ENCODE measurements at places on chromosomes 2 and 18. TPM values are rescaled to one million over a fixed set of nuclear protein-coding genes. Genes with fewer than 3 reads are reported as not detected.

The CDKL4 gene
- total RNA-seq, result 0.57 TPM

The CTDSP1 gene
- 112 TPM for total RNA-seq

The MARCHF4 gene
- 0.93 TPM for total RNA-seq

The CHRNG gene
- total RNA-seq, result 0.87 TPM

DNA sequence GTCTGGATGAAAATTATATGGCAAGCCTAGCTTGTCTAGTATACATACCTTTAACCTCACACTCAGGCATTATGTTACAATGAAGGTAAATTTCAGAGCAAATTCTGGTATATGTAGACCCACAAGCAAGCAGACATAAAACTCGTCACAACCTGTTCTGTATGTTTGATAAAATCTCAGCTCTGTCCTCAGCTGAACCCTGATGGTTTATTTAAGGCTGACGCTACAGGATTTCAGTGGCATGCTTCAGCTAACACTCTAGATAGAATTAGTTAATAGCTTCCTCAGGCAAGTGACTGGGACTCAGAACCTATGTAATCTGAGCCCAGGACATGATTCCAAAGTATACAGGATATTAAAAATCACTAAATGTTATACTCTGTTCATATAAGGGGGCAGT, 68.2 kb upstream of the MC2R start:
- H3K36me3 ChIP-seq, result no peaks in the 10 kb centered on the region
- no peaks in the 10 kb centered on the region for H3K4me1 ChIP-seq
- no peaks in the 10 kb centered on the region for H3K27me3 ChIP-seq
- no peak overlapping the region for H3K4me3 ChIP-seq

DNA sequence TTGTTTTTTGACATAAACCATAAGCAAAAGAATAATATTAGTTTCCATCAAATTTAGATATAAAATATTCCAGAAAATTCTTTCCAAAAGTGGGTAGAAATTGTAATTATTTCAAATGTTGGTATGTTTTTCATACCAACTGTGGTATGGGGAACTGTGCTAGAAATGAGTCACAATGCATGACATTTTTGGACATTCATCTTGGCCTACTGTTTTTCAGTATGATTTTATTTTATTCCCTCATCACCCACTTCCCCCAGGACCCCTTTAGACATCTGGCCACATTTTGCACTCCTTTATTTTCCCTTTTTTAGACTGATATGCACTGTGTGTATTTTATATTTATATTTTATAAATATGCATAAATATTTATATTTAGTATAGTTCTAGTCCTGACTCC, 97.1 kb downstream of the DPP4 start:
- no peak overlapping the region for H3K4me3 ChIP-seq
- H3K36me3 ChIP-seq, result no peaks in the 10 kb centered on the region
- H3K27me3 ChIP-seq, result no peaks in the 10 kb centered on the region

DNA sequence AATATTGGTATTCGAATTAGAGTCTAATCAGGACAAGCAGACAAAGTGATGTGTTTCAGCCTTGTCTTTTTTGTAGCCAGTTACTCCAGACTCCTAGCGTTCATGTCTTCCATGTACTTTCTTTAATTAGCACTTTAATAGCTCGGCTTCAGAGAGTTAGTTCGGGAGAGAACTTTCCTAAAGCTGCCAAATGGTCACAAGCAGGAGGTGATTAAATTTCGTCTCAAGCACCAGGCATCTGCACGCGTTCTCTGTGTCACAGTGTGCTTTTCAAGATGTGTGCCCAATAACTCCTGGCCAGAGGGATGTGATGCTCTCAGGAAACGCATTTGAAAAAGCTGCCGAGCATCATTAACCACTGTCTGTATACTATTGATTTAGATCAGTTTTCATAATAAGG, 790.8 kb downstream of the SOCS6 start:
- no peak overlapping the region for H3K27ac ChIP-seq
- H3K27me3 ChIP-seq, result peaks cover 3% of the 10 kb centered on the region
- H3K36me3 ChIP-seq, result no peaks in the 10 kb centered on the region
- no peak overlapping the region for H3K4me3 ChIP-seq
- no peaks in the 10 kb centered on the region for H3K4me1 ChIP-seq

DNA sequence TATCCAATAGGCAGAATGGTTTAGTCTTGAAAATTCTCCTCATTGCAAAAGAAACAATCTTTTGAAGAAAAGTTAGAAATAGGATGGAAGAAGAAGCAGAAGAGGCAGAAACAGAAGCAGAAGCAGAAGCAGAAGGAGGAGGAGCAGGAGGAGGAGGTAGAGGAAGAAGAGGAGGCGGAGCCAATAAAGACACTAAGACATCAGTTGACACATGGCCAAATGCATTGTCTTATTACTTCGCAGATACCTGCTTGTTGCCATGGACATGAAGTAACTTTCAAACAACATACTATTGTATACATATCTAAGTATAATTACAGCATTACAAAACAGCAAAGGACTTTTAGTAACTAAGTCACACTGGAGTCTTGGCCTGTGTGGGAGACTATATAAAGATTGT, 606.3 kb downstream of the METTL4 start:
- no peak for DNase-seq
- no peaks in the 10 kb centered on the region for H3K36me3 ChIP-seq
- no peak overlapping the region for H3K4me3 ChIP-seq
- no peaks in the 10 kb centered on the region for H3K4me1 ChIP-seq

DNA sequence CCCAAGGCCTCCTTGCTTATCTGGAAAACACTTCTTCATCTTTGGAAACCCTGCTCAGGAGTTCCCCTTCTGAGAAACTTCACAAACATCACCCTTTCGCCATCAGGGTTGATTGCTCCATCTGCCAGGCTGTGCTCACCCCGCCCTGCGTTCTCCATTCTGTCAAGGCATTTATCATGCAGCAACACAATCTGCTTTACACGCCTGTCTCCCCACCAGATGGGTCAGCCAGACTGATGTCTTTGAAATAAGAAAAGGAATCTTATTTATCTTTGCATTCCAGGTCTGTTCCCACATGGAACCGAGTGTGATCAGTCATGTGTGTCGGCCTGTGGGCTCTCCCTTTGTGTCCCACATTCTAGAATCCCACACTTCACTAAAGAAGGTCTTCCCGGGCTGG, 110.0 kb upstream of the ARL4C start:
- H3K36me3 ChIP-seq, result no peaks in the 10 kb centered on the region
- H3K27ac ChIP-seq, result no peak overlapping the region
- no peak overlapping the region for H3K4me3 ChIP-seq

DNA sequence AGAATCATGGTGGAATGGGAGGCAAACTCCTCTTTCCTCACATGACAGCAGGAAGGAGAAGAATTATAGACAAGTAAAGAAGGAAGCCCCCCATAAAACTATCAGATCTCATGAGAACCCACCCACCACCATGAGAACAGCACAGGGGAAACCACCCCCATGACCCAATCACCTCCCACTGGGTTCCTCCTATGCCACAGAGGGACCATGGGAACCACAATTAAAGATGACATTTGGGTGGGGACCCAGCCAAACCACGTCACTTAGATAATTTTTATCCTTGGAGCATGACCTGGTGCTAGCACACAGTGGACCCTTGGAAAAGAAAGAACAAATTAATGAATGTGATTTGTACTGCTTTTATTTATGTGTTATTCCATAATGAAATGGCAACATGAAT, 188.6 kb upstream of the NCKAP5 start:
- peaks cover 4% of the 10 kb centered on the region for H3K27me3 ChIP-seq
- H3K4me1 ChIP-seq, result peaks cover 5% of the 10 kb centered on the region
- no peaks in the 10 kb centered on the region for H3K36me3 ChIP-seq
- no peak overlapping the region for H3K4me3 ChIP-seq
- DNase-seq, result no peak
